ENCODE measurements at places on chromosomes 1 and 21.

- DNase-seq = no peak
Measured at GRCh38 chr1:154213274-154213673, 7.1 kb upstream of the CFAP141 start.

DNA sequence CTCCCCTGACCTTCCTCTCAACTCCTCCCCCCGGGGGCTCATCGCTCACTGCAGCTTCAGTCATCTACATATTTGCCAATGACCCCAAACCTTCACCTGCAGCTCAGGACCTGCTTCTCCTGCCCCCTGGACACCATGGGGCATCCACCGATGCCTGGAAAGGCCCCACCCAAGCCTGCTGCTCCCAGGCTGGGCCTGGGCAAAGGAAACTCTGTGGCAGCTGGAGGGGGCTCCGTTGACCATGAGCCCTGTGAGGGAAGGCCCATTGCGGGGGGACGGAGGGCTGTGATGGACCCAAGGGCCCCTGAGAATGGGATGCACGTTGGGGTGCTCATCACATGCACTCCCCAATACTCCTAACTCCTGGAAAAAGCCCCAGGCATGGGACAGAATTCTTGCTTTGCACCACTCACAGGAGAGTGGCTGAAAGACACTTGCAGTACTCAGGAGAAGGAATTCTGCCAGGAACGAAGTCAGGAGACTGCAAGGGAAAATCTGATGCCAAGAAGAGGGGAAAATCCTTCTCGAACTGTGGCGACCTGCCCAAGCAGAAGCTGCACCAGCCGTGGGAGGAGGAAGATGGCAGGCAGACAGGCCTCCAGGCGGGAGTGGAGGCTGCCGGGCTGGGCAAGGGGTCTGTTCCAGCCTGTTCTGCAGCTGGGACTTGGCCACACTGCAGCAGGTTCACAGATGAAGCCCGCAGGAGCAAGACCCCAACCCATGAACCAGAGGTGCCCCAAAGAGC, 18.4 kb downstream of the MATN1 start:
- DNase-seq = no peak

DNA sequence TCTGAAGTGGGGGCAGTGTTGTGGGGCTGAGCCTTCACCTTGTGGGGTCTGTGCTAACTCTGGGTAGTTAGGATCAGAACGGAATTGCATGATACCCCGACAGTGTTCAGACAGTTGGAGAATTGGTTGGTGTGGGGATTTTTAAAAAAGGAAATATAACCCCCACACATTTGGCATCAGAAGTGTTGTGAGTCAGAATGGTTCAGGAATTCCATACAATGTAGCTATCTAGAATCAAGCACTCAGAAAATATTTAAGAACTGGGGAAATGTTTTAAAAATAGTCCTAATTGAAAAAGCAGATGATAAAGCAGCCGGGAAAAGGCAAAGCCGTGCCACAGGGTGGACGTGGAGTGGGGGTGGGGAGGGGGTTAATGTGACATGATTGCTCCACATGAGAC, 6.5 kb upstream of the S100A7 start:
- no peak for DNase-seq

GRCh38 chr1:93666613-93667384, 14.8 kb downstream of the BCAR3 start:
- no peak for DNase-seq

DNA sequence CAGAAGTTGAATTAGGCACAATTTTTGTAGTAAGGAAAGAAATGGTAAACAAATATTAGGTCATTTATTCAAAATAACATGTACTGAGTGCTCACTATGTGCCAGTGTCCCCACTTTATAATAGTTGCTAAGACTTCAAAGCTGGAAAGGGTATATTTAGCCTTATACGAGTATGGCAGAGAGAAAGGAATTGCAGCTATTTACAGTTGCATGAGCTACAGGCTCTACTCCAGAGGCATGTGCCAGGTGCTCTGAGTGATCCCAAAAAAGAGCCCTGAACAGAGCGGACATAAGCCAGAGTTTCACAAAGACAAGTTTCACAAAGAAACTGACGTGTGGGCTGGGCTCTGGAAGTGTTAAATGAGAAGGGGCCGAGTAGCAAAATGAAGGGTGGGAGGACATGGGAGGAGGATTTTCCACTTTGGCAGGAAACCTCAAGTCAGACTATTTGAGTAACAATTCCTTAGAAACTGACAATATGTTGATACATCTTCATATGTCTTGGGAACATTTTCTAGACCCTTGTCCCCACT, 40.9 kb downstream of the FASLG start:
- no peak for DNase-seq

GRCh38 chr1:4121293-4121684, 221.2 kb upstream of the C1orf174 start:
- DNase-seq = no peak

- DNase-seq = no peak
Measured at GRCh38 chr1:222023025-222023424, 281.1 kb upstream of the DUSP10 start.

DNA sequence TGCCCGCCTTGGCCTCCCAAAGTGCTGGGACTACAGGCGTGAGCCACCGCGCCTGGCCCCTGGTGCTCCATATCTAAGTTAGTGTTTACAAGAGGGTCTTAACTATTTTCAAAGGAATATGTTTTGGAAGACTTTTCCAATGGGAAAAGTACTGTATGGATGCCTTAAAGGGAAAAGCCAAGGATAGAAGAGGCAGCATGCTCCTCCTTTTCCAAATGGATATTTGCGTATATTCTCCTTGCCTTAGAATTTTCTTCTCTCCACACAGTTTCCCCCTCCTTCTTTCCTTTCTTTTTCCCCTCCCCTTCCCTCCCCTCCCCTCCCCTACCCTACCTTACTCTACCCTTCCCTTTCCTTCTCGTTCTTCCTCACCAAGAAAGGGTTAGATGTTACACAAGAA, 29.3 kb upstream of the DOCK7 start:
- DNase-seq = no peak

DNA sequence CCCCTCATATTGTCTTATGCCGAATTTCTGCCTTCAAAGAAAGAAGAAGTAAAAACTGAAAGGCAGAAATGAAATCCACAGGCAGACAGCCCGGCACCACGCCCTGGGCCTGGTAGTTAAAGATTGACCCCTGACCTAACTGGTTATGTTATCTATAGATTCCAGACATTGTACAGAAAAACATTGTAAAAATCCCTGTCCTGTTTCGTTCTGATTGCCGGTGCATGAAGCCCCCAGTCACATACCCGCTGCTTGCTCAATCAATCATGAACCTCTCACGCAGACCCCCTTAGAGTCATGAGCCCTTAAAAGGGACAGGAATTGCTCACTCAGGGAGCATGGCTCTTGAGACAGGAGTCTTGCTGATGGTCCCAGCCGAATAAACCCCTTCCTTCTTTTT, 49.3 kb downstream of the JMJD4 start:
- no peak for DNase-seq

GRCh38 chr1:168512864-168513595, 30.8 kb downstream of the XCL2 start:
- no peak for DNase-seq

- no peak for DNase-seq
Measured at GRCh38 chr1:68375919-68376318, 73.8 kb downstream of the RPE65 start.

- DNase-seq = no peak
Measured at GRCh38 chr1:164912290-164912689, 353.3 kb downstream of the PBX1 start.

DNA sequence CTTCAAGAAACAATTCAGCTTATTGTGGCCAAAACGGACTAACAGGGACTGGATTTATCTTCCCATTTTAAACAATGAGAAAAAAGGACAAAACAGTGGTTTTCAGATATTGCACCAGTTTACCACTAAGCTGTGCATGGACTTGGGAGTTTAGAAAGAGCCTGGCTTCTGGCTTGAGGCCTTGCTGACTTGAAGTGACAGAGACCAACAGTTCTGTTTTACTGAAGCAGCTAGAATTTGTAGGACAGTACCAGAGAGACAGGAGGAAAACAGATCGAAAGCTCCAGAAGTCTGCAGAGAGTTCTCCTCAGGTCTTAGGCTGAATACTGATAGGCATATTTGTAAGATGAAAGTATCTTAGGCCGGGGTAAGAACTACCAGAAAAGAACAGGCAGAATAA, 20.5 kb downstream of the FCRL4 start:
- DNase-seq = no peak

GRCh38 chr21:28952686-28953085, 40.0 kb downstream of the LTN1 start:
- DNase-seq = no peak

- DNase-seq = no peak
Measured at GRCh38 chr21:28811860-28812259, 180.8 kb downstream of the LTN1 start.

DNA sequence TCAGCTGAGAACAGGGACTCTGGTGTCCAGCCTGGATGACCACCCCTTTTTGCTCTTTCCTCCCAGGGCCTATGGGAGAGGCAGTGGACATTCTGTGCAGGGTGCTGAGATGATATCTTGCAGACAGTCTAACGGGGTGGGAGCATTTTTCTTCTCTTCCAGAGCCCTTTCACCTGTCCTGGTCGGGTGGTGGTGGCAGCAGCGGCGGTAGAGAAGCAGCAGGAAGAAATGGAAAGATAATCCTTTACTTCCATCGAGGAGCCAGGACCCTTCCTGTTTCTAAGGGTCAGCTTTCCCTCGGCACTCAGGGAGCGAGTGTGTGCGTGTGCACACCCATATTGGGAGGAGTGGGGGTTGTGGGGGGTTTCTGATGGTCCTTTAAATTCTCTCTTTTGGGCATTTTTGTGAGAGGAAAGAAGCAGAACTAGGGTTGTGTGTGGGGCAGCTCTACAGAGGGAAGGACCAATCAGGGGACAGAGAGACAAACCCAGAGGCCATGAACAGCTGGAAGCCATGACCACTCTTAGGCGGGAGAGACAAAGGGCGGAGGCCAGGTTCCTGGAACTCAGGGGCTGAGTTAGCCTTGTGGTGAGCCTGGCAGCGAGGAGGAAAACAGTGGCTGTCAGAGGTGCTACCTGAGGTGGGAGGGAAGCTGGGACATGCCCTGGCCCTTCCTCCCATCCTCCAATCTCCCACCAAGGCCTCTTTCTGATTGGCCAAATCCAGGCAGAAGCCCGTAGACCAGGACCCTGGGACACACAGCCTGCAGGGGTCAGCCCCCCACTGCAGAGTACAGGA, 31.2 kb upstream of the CSF3R start:
- DNase-seq = no peak

GRCh38 chr21:34100790-34101189, 27.4 kb downstream of the MRPS6 start:
- DNase-seq = no peak

- peak; percentile 93 for DNase-seq
Measured at GRCh38 chr1:27574871-27575831, 28.8 kb downstream of the AHDC1 start.

- DNase-seq = no peak
Measured at GRCh38 chr1:224632381-224632871, 16.3 kb downstream of the CNIH3 start.

GRCh38 chr1:233277637-233278606, 17.6 kb downstream of the PCNX2 start:
- no peak for DNase-seq

DNA sequence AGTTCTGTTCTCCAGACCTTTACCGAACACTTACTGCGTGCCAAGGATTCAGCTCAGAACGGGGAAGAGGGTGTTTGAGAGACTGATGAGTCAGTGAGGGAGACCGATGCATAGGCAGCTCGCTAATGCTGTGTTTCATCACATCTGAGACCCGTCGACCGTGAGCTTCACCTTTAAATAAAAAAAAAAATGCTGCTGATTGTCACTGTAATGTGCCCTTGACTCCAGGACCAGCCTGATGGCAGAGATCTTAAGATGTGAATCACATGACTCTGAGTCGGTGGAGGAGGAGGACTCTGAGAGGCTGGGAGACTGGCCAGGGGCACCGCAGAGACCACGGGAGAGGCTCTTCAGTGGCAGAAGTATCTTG, 28.8 kb downstream of the SPSB1 start:
- DNase-seq = no peak

GRCh38 chr1:88357729-88358128, 326.3 kb upstream of the PKN2 start:
- no peak for DNase-seq

GRCh38 chr1:110425612-110426152, 18.2 kb upstream of the LAMTOR5 start:
- no peak for DNase-seq

- no peak for DNase-seq
Measured at GRCh38 chr1:22745669-22746585, 35.3 kb downstream of the EPHB2 start.

- DNase-seq = no peak
Measured at GRCh38 chr1:236417336-236417735, 23.2 kb downstream of the EDARADD start.

DNA sequence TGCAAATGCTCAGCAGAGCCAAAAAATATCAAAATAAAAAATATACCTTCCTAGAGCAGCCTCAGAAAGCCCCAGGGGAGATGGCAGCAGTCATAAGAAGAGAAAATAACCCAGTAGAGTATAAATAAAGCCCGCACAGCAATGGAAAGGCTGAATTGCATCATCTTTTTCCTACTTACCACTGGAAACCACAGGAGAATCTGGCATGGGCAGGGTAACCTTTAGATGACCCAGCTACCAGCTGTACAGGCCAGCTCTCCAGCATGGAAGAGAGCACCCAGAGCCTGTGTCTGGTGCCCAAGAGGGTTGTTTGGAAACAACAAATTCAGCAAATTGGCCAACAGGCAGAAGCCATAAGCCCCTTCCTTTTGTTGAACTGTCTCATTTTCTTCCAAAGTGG, 253.1 kb downstream of the OMA1 start:
- DNase-seq = no peak

- DNase-seq = no peak
Measured at GRCh38 chr1:70277875-70278274, 56.7 kb downstream of the SRSF11 start.

GRCh38 chr1:71435951-71436350, 355.1 kb upstream of the ZRANB2 start:
- no peak for DNase-seq

GRCh38 chr21:19864476-19864875, 1133.7 kb upstream of the NCAM2 start:
- no peak for DNase-seq

- no peak for DNase-seq
Measured at GRCh38 chr21:35926003-35926740, 134.2 kb downstream of the SETD4 start.

DNA sequence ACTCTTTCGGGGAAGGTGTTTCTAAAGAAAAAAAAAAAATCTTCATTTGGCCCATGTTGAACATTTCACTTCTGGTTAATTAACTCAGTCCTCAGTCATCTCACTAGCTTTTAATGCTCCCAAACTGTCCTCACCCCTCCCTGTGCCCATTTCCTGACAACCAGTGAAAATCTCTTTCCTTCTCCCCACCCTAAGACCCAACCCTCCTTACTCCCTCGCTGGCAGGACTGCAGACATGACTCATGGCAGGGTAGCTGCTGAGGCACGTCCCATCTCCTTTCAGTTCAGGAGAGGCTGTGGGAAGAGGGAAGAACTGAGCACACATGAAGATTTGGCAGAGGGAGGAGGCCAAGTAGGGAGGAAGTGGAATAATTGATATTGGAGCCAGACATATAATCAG, 12.6 kb downstream of the PKP1 start:
- DNase-seq = no peak
